Urinary bladder (tissue), 4 donors: ENCODE measurements at places on chromosomes 16 and 17. TPM values are rescaled to one million over a fixed set of nuclear protein-coding genes. Genes with fewer than 3 reads are reported as not detected.

- DNase-seq: no peak
Measured at GRCh38 chr16:72829846-72830775, 217.8 kb downstream of the ZFHX3 start.

- no peak for DNase-seq
Measured at GRCh38 chr17:20234276-20234675, 225.1 kb downstream of the SPECC1 start.

HS3ST3B1 gene
- total RNA-seq: 2.4 TPM

DNA sequence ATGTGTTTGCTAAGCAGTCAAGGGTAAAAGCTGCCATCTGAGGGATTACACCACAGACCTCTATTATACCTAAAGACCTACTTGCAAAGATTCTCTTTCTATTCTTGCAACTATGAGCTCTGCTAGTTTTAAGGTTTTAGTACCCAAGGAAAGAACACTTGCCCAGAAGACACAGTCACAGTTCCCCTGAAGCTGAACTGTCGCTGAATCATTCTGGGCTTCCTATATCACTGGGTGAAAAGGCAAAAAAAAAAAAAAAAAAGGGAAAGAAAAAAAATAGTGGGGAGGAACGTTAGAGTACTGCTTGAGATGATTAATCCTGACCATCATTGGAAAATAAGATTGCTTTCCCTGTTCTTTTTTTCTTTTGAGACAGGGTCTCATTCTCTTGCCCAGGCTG is 37.9 kb downstream of the LYRM1 start:
- DNase-seq: no peak

PAFAH1B1 gene
- total RNA-seq: 210 TPM

- no peak for DNase-seq
Measured at GRCh38 chr17:42184713-42185620, at the start of gene HCRT. TSS of gene HCRT (minus strand) at chr17:42185452. CDS start at chr17:42185365, 87 bp downstream.

DNA sequence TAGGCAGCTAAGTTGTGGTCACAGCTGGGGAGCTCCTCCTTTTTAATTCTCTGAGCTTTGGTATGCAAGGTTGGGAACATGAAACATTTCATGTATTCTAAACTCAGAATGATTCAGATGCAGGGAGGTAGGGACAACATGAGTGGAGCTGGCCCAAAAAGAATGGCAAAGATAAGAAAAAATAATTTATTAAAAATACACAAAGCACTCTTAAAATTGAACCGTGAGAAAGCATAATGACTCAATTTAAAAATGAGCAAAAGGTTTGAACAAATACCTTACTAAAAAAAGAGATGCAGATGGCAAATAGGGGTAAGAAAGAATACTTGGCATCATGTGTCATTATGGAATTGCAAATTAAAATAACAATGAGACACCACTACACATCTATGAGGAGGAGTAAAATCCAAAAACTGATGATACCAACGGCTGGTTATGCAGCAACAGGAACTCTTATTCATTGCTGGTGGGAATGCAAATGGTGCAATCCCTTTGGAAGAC is 175.6 kb upstream of the IRX3 start:
- no peak for DNase-seq

DNA sequence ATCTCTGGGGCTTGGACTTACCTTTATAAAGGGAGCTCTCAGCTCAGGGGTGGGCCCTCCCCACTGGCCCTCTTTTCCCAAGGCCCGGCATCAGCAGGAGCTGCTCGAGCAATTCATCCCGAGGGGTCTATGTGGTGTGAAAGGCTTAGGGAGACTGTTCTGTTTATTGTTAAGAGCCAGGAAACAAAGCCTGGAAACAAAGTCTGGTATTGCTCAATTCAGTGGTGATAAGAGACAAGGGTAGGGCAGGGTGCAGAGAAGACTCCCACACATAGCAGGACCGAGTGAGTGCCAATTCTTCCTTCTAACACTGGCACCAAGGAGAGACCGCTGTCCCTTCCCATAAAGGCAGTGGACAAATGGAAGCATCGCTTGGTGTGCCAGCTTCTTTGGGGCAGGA is 750.7 kb downstream of the KCNJ18 start:
- DNase-seq: no peak

GRCh38 chr16:51569203-51569931 is 418.3 kb upstream of the SALL1 start:
- DNase-seq: no peak

DNA sequence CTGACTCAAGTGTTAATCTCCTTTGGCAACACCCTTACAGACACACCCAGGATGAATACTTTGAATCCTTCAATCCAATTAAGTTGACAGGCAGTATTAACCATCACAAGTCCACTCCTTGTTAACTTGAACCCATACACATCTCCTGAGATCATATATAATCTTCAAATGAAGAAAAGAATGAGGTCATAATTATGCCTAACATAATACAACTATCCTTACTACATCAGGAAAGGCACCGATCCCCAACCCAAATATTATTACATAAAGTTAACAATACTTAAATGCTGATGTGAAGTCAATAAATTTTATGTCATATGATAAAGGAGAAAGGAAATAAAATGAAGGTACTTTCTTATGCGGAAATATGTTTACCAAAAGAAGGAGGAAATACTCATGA is 649.9 kb downstream of the KCNJ2 start:
- no peak for DNase-seq

ACSF3 gene
- total RNA-seq: 19.7 TPM

WSCD1 gene
- total RNA-seq: 6.8 TPM
